Stimulated activated CD8-positive, alpha-beta memory T cell treated with anti-CD3 and anti-CD28 coated beads, Interleukin-4, amount 100 ng/mL, for 24 hours (primary cell): ENCODE measurements at places on chromosomes 5 and 9.

DNA sequence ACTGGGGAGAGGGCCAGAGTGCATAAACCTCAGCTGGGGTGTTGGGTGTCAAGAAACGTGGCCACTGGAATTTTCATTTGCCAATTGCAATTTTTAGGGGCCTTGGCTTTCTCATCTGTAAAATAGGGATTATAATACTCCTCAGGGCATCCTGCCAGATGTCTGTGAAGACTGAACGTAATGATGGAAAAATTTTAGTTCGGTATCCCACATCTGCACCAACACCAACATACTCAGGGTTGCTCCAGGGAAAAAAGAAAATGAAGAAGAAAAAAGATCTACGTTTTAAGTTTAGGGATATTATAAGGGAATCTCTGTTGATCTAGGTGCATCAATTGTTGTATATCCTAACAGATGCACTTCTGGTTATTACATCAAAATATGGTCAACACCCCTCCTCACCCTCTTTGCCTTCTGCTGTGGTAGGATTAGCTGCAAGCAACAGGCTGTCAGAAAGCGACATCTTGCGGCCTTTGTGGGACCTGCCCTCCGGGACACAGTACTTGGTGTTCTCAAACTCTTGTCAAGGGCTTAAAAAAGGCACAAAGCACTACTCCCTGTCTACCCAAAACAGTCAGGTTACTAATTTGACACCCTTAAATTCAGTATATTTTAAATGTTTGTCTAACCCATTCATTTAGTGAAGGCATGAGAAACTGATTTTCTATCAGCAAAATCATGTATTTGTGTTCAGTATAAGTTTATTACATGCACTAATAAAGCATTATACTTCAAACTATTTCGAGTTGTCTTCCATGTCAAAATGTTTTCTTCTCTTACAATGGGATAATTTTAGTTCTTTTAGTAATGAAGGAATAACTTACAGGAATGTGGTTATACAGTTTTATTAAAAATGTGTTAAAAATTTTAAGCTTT lies 8.3 kb upstream of the TBC1D2 start:
- peak; percentile 68 for DNase-seq

- DNase-seq = no peak
Observed at GRCh38 chr9:121718501-121718900, 67.1 kb downstream of the DAB2IP start.

DNA sequence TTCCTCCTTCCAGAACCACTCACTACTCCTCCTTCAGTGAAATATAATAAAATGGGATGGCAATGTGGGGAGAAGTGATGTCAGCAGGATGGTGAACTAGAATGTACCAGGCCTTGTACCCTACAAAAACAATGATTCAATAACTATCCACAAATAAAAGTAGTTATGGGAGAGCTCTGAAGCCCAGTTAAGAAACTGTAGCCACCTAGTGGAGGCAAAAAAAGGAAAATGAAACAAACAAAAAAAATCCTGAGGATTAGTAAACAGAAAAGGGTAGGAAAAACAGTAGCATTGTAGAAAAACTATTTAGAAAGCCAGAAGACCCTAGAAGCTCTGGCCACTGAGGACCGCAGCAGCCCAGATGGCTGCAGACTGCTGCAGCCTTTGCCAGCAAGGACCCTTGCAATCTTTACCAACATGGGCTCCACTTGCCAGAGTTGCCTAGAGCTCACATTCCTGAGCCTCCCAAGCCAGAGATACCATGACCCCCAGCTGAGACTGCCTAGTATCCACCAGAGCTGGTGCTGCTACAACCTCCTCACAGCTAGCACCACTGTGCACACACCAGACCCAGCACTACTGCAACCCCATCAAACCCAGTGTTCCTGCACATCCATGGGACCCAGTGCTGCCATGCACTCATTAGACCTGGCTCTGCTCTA lies 259.7 kb upstream of the MSX2 start:
- DNase-seq = no peak

DNA sequence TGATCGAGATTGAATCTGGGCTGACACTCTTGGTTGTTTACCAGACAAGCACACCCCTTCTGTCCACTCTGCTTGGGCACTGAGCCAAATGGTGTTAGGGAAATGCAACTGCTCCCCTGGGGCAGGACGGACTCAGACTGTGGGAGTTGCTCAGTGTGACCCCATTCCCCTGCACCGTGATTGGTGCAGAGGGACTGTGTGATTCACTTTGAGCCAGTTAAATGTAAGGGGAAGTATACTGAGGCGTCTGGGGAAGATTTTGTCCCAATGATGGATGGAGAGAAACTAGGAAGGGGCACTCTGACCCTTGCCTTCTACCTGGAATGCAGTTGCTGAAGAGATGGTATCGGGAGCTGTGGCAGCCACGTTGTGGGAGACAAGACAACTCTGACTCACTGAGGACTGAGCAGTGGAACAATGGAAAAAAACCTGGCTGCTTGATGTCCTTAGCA lies 196.0 kb upstream of the ANKRD55 start:
- no peak for DNase-seq

DNA sequence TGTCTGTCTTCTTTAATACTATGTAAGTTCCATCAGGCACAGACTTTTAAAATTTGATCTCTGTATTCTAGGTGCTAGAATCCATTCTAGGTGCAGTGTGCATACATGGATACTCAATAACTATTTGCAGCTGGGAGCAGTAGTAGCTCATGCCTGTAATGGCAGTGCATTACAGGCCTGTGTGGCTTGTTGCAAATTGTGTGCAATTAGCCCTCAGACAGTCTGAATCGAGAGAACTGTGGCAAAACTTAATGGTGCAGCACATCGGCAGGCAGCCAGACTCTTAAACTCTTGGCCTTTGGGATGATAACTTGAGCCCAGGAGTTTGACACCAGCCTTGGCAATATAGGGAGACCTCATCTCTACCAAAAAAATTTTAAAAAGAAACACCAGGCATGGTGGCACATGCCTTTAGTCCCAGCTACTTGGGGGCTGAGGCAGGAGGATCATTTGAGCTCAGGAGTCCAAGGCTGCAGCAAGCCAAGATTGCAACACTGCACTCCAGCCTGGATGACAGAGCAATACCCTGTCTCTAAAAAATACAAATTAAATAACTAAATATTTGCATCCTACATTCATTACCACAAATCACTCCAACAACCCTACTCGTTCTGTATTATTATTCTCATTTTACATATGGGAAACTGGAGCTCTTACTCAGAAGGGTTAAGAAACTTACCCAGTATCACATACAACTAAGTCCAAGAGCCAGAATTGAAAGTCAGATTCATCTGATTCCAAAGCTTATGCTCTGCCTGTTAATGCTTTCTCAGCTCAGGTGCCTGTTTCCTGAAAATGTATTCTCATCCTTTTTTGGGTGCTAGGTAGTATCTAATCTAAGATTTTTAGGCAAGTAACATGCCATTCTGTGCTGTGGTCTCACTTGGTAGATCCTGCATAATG lies 30.1 kb downstream of the PRKACG start:
- DNase-seq = no peak
